NCI-H82 (cell line): ENCODE measurements at places on chromosomes 4 and X.

DNA sequence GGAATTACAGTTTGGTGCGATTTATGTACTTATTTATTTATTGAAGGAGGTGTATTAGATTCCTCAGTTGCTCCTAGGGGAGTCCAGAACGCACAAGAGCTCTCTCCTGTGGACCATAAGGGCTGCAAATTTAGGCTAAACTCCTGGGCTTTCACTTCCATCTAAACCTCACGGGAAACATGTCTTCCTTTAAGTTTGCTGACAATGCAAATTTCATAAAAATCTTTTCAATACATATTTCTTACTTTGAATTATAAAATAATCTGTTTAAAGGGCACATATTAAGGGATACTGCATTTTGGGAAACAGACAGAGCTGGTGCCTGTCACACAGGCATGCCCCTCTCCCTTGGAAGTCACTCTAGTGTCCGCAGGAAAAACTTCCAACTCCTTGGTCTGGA lies 438.0 kb upstream of the CPEB2 start:
- DNase-seq = no peak

- DNase-seq = peak; percentile 7
Measured at GRCh38 chrX:99603091-99603814, 806.8 kb downstream of the PCDH19 start.

DNA sequence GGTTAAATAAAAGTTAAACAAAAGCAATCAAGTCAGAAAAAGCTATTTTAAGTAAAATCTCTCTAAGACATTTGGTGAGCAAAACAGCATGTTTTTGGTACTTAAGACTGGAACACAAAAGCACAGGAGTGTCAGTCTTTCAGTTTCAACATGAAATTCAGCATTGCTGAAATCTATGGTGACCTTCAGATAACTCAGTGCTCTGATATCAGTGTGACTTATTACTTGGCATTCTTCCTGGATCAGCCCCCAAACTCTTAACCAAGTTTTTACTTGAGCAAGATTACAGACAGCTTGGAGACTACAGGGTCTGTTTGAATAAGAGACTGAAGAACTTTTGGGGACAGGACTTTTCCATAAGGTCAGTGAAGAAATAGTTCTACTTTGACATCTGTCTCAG lies 437.2 kb downstream of the RAPGEF2 start:
- no peak for DNase-seq

DNA sequence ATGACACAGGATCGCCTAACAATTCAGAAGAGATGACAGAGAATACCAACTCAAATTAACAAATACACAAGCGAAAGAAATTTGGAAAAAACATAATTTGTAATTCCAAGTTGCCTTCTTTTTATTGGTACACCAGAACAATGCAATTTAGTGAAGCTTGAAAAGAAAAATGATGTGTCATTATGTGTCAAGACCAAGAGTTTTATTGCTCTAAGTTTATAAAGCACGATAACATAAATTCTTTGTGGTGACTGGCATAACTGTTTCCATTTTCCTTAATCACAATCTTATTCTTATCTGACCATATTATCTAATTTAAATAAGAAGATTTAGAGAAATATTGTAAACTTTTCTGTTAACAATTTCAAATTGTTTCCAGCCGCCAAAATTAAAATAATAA lies 273.2 kb upstream of the TECRL start:
- no peak for DNase-seq

GRCh38 chr4:10164877-10165283 lies 48.3 kb upstream of the WDR1 start:
- DNase-seq = peak; percentile 57

- DNase-seq = no peak
Measured at GRCh38 chrX:50812995-50813842, 775 bp downstream of the SHROOM4 start.

- DNase-seq = no peak
Measured at GRCh38 chr4:84995386-84995785, 28.9 kb upstream of the WDFY3 start.

- DNase-seq = no peak
Measured at GRCh38 chrX:33589316-33589715, 378.0 kb upstream of the DMD start.

DNA sequence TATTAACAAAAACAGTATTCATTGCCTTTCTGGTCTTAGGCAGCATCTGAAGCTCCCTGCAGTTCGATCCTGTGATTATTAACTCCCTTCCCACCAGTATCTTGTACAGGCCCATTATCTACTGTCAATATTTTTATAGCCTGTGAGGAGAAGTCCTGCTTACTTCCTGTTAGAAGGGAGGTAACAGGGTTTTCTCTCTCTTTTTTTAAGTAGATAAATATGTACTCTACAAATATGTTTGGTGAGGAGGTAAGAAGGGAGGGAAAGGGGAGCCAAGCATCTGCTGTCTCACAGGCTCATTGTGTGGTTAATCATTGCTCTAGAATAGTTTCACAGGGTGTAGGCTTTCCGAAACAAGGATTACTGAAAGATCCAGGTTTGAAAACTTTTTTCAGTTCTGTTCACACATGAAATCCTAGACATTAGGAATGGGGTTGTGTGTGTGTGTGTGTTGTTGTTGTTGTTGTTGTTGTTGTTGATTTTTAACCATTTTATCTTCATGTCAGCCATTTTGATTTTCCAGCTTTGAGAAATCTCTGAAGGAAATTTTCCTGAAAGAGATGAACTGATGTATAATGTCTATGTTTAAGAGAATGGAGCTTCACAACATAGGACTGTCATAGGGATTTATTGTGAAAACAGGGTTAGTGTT lies 14.2 kb downstream of the ATOH1 start:
- DNase-seq = no peak

DNA sequence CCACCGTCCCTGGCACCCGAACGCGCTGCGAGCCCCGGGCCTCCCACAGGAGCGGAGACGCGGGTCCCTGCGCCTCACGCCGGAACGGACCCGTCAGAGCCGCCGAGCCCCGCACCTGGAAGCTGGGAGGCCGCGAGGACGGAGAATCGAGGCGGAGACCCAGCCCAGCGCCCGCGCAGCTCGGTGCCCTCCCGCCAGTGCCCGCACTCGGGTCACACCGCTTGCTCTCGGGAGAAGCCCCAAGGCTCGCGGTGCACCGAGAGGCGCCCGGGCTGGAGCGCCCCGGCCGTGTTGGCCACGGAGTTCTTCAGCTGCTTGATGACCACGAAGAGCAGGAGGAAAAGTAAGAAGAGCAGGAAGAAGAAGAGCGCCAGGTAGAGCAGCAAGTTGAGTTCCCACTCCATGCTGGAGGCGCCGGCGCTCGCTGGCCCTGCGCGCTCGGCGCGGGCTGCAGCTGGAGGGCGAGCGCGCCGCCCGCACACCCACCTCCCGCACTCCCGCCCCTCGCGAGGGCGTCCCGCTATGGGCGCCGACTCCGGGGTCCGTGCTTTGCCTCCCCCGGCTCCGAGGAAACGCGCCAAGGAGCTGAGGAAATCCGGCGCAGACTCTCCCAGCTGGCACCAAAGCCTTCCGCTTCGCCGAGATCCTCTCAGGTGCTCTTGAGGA lies at the start of gene SMIM43:
Gene SMIM43 (minus strand): TSS at position 463 of the 666 bp plus-strand sequence. CDS start 59 bp downstream, at position 404.
- peak; percentile 35 for DNase-seq

GRCh38 chrX:40093586-40093985 lies 4.2 kb downstream of the BCOR start:
- no peak for DNase-seq

- DNase-seq = no peak
Measured at GRCh38 chr4:141684785-141685184, 48.4 kb downstream of the IL15 start.

GRCh38 chr4:43048570-43048969 lies 156.1 kb downstream of the GRXCR1 start:
- peak; percentile 13 for DNase-seq

- no peak for DNase-seq
Measured at GRCh38 chrX:52353838-52354237, 15.0 kb upstream of the XAGE2 start.

- no peak for DNase-seq
Measured at GRCh38 chrX:115564243-115564642, 3.3 kb downstream of the PLS3 start.

DNA sequence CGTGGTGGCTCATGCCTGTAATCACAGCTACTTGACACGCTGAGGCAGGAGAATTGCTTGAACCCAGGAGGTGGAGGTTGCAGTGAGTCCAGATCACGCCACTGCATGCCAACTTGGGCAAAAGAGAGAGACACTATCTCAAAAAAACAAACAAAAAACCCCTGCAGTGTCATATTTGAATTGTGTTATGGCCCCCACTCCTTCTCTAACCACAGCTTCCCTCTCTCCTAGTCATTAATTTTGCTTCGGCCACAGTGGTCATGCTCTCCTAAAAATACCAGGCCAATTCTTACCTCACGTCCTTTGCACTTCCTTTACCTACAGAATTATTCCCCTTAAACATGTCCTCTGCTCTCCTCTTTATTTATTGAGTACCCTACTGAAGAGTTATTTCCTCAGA lies 206.1 kb downstream of the PPP3CA start:
- DNase-seq = no peak
